ENCODE measurements at places on chromosomes 16 and 17. TPM values are rescaled to one million over a fixed set of nuclear protein-coding genes. Genes with fewer than 3 reads are reported as not detected.

Gene PLD2
- total RNA-seq = 9.9 TPM

Gene CRYBA1
- not detected for total RNA-seq

Gene CDRT15
- not detected for total RNA-seq

Gene LRRC3C
- not detected for total RNA-seq

Gene NPIPB9
- 4.2 TPM for total RNA-seq

Gene OR1F1
- total RNA-seq = not detected

Gene PRSS22
- not detected for total RNA-seq

Gene PRDM7
- not detected for total RNA-seq

Gene SAMD14
- total RNA-seq = 1.0 TPM

Gene TMEM11
- 20.9 TPM for total RNA-seq

Gene CACNA1H
- total RNA-seq = 26.1 TPM

Gene DNAH9
- total RNA-seq = 1.0 TPM

Gene HLF
- total RNA-seq = 4.7 TPM

Gene LAT
- total RNA-seq = 0.52 TPM

Gene CCDC78
- not detected for total RNA-seq

Gene SGCA
- 158 TPM for total RNA-seq

Gene GNGT2
- total RNA-seq = 2.1 TPM

Gene CACNG4
- total RNA-seq = 1.6 TPM

Gene SDR42E1
- 0.52 TPM for total RNA-seq

Gene FAM117A
- total RNA-seq = 5.2 TPM

Gene PYY
- not detected for total RNA-seq

Gene PPL
- 1.6 TPM for total RNA-seq

Gene TBC1D3B
- total RNA-seq = not detected
